ENCODE measurements at places on chromosomes 4 and X. TPM values are rescaled to one million over a fixed set of nuclear protein-coding genes. Genes with fewer than 3 reads are reported as not detected.

DNA sequence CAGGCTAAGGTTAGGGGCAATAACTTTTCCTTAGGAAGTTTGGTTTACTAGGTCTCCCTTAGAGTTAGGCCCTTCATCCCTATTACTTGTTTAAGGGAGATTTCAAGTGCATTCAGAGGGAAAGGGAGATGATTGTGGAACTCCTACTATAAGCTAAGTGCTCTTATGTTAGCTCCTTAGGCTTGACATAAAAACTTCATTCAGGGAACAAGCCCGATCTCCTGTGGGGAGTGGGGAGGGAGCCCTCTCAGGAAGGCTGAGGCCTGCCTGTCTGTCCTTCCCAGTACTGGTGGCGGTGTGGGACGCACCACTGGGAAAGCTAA lies 8.0 kb downstream of the KLF3 start:
- no peak for DNase-seq

DNA sequence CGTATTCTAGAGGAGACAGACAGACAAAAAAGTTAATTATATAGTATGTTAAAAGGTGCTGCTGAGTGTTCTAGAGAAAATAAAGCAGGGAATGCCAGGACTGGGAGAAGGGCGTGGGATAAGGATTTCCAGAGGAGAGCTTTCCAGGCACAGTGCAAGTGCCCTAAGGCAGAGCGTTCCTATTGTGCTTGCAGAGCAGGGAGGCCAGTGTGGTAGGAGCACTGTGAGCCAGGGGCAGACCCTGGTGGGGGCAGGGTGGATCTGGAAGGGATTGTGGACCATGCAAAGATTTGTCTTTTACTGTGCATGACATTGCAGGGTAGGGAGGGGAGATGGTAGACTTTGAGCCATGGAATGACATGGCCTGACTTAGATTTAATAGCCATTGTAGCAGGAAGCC lies 25.8 kb downstream of the EXOC1 start:
- DNase-seq = no peak

GRCh38 chrX:46587158-46587557 lies 13.6 kb downstream of the CHST7 start:
- no peak for DNase-seq

GRCh38 chr4:41257257-41257901 lies 651 bp downstream of the UCHL1 start:
- DNase-seq = peak; percentile 9

- no peak for DNase-seq
These were observed 156.6 kb downstream of the ANKRD50 start for GRCh38 chr4:124555959-124556358.

GRCh38 chr4:81965911-81966310 lies 407.9 kb downstream of the HNRNPD start:
- DNase-seq = no peak

DNA sequence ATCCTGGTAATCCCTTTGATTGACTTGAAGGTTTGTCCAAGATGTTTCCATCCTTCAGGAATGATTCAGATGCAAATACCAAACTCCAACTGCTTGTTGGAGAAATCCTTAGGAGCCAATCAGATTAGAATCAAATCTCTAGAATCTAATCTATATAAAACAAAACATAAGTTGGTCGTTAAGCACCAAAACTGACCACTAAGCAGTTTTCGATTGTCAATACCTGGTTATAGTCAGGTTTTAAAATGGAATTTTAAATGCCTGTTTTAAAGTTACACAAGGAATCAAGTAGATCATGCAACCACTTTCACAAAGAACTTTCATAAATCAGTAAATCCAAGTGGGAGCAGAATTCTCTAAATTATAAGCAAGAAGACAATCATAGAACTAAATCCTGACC lies 236.1 kb downstream of the PARM1 start:
- DNase-seq = no peak

GRCh38 chr4:88870428-88870827 lies 172.8 kb upstream of the NAP1L5 start:
- DNase-seq = no peak

GRCh38 chr4:169922632-169923276 lies 103.4 kb downstream of the MFAP3L start:
- no peak for DNase-seq

DNA sequence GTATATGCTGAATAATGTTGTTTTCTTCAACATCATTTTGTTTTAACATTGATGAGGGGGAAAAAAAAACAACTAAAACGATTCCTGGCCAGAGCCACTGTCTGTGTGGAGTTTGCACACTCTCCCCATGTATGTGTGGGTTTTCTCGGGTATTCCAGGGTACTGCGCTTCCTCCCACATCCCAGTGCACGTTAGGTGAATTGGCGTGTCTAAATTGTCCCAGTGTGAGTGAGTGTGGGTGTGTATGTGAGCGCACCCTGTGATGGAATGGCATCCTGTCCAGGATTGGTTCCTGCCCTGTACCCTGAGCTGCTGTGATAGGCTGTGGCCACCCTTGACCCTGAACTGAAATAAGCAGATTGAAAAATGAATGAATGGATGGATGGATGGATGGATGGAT lies 2.4 kb upstream of the DLG3 start:
- DNase-seq = no peak

- DNase-seq = no peak
These were observed 314.2 kb upstream of the IGFBP7 start for GRCh38 chr4:57424232-57424897.

- no peak for DNase-seq
These were observed 16.8 kb downstream of the CLNK start for GRCh38 chr4:10667701-10668326.

GRCh38 chr4:33772582-33772981 lies 2471.7 kb downstream of the ARAP2 start:
- DNase-seq = no peak

DNA sequence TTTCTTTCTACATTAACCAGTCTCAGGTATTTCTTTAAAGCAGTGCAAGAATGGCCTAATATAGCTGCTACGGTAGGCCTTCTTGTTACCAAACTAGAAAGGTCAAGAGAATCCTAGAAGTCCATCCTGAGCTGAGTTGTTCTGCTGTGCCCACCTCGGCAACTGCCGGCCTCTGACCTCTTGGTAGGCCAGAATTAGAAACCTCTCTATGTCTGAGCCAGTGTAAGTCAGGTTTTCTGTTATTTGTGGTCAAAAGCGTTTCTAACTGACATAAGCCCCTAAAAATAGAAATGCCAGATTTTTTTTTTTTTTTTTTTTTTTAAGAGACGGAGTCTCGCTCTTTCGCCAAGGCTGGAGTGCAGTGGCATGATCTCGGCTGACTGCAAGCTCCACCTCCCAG lies 43.1 kb downstream of the SOWAHB start:
- DNase-seq = no peak

DNA sequence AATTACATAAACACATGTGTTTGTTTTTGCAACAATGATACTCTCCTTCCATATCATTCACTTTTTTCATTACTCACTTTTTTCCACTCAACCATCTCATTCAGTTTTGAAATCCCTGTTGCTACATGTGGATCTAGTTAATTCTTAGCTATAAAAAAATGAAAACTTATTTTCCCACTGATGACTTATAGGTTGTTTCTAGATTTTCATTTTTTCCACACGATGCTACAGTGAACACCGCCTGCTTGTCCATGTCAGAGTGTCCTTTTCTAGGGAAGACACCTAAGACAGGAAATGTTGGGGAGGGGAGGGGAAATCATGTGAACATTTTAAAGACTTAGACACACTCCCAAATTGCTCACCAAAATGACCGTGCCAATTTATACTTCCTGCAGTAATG lies 70.2 kb downstream of the SUPT20HL2 start:
- DNase-seq = no peak

- no peak for DNase-seq
These were observed 156.3 kb downstream of the TMEM164 start for GRCh38 chrX:110159235-110159634.

DNA sequence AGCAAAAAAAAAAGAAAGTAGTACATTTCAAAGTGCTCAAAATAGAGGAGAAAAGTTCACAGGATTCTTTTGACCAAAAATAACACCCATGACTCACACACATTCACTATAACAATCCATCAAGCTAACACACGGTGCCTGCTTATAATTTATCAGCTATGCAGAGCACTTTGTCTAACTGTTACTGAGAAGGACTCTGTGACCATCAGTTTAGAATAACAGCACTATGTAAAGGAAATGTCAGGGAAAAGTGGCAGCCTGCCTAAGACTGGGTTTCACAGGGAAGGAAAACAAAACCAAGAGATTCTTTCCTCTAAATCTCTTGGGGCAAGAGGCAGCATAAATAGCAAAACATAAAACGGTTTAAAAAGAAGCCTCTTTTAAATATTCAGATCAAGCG lies 54.8 kb downstream of the CCDC149 start:
- DNase-seq = no peak

- no peak for DNase-seq
These were observed 11.7 kb downstream of the JCHAIN start for GRCh38 chr4:70654605-70655011.

DNA sequence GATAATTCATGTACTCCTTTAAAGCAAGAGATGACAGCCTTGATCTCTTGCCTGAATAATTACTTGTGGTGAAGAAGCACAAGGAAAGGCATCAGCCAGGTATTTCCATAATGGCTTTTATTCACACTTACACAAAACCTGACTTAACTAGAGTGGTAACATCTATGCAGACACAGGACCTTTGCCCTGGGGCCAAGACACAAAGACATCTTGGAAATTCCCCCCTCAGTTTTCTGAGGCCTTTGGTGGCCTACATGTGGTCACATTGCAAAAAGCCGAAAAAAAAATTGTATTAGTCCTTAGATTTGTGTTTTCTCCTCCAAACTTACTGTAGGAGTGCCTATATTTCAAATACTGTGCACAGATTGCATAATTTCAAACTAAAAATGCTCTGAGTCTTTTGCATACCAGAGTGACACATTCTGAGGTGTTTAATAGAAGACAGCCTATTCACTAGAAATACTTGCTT lies 172.4 kb downstream of the PDGFC start:
- DNase-seq = no peak

DNA sequence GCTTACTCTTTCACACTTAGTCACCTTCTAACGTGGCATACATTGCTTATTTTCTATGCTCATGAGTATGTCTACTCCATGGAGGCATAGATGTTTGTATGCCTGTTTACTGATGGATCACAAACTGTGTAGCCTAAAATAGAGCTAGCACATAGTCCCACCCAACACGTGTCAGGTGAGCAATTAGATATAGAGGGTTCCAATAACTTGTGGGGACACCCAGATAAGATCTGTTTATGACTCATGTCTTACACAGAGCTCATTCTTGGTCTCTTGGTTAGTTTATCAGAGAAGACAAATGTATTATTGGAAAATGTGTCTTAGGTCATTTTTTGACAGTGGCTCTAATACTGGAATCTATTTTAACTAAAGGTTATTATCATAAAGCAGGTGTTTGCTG lies 6.8 kb downstream of the ZFP42 start:
- DNase-seq = no peak

GRCh38 chr4:163991298-163991865 lies 496.9 kb downstream of the TMA16 start:
- no peak for DNase-seq

GRCh38 chr4:69781458-69782418 lies 21.3 kb upstream of the SULT1B1 start:
- DNase-seq = no peak

GRCh38 chrX:114077773-114078172 lies 506.1 kb upstream of the HTR2C start:
- no peak for DNase-seq

DNA sequence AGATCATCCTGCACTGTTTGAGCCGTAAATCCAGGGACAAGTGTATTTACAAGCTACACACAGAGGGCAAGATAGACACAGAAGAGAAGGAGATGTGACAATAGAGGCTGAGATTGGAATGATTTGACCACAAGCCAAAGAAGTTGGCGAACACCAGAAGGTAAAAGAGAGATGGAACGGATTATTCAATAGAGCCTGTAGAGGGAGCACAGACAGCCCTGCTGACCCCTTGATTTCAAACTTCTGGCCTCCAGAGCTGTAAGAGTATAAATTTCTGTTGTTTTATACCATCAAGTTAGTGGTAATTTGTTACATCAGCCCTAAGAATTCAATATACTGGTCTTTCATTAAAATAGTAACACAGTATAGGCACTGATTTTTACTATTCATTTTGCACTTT lies 447.8 kb downstream of the FAT4 start:
- no peak for DNase-seq

- no peak for DNase-seq
These were observed 18.1 kb downstream of the FNIP2 start for GRCh38 chr4:158786955-158787354.

- no peak for DNase-seq
These were observed 728.1 kb upstream of the MAGEB2 start for GRCh38 chrX:29487214-29487613.

- peak; percentile 48 for DNase-seq
These were observed 19.2 kb downstream of the PPP3CA start for GRCh38 chr4:101328063-101328602.

GRCh38 chr4:16692524-16692923 lies 205.9 kb downstream of the LDB2 start:
- DNase-seq = no peak

- no peak for DNase-seq
These were observed 122.6 kb upstream of the CPEB2 start for GRCh38 chr4:14879683-14880082.

DNA sequence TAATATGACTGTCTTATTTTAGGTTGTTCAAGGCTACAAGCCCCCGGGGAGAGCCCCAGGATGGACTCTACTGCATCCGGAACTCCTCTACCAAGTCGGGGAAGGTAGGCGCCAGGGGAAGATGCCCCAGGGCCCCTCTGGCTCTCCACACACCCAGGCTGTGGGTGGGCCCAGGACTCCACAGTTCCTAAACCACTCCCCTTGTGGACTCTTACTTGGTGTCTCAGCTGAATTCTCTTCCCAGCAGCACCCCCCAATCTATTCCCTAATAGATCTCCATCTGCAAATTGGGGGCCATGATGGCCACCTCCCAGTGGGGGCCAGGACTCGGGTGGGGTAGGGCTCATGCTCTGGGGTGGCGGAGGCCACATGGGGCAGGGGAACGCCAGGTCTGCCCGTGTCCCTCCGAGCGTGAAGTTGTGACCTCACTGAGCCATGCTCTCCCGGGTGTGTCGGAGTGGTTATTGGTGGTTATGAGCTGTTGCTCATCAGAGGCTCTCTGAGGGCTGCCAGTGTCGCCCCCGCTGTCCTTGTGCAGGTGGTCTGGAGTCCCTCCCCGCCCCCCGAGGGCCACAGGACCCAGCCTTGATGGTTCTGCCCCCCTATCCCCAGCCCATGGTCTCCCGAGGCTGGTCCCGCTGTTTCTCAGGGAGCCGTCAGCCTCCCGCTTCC lies 11.2 kb upstream of the ADD1 start:
- DNase-seq = no peak

GRCh38 chr4:25797136-25797535 lies 65.7 kb downstream of the SEL1L3 start:
- DNase-seq = no peak

The PHEX gene
- 0.07 TPM for total RNA-seq

The SPANXA1 gene
- not detected for total RNA-seq

The ADAM29 gene
- total RNA-seq = not detected

The CXCR3 gene
- total RNA-seq = 73.5 TPM

The ZNF185 gene
- total RNA-seq = 1.6 TPM

The UGT2A3 gene
- total RNA-seq = not detected

The DUSP9 gene
- total RNA-seq = not detected

The BRS3 gene
- total RNA-seq = not detected

The IGSF1 gene
- total RNA-seq = not detected

The GPC3 gene
- 1.0 TPM for total RNA-seq

The NLRP2B gene
- total RNA-seq = not detected

The BEX2 gene
- total RNA-seq = 5.0 TPM

The TCEAL1 gene
- 5.7 TPM for total RNA-seq

Data from activated CD4-positive, alpha-beta T cell treated with anti-CD3 and anti-CD28 coated beads, Interleukin-2, amount 10 ng/mL, durations not matched to agents 7 days and 5 days (primary cell).